ENCODE measurements at places on chromosomes 2 and 18. TPM values are rescaled to one million over a fixed set of nuclear protein-coding genes. Genes with fewer than 3 reads are reported as not detected.

PIK3C3 gene
- 102 TPM for total RNA-seq

XDH gene
- total RNA-seq, result 0.93 TPM

HOXD12 gene
- total RNA-seq, result not detected

BCL11A gene
- 29.0 TPM for total RNA-seq

TEX44 gene
- not detected for total RNA-seq

BMPR2 gene
- 79.0 TPM for total RNA-seq

EN1 gene
- total RNA-seq, result 0.16 TPM
